CD8-positive, alpha-beta memory T cell (primary cell): ENCODE measurements at places on chromosomes 2 and 18. TPM values are rescaled to one million over a fixed set of nuclear protein-coding genes. Genes with fewer than 3 reads are reported as not detected.

The LTBP1 gene
- total RNA-seq, result not detected

The EIF2AK2 gene
- total RNA-seq, result 39.8 TPM

The SCN2A gene
- not detected for total RNA-seq

The YPEL5 gene
- 35.7 TPM for total RNA-seq

The DSG4 gene
- total RNA-seq, result not detected

The HES6 gene
- 4.7 TPM for total RNA-seq

The ZNF638 gene
- 83.4 TPM for total RNA-seq

The STARD7 gene
- total RNA-seq, result 256 TPM

DNA sequence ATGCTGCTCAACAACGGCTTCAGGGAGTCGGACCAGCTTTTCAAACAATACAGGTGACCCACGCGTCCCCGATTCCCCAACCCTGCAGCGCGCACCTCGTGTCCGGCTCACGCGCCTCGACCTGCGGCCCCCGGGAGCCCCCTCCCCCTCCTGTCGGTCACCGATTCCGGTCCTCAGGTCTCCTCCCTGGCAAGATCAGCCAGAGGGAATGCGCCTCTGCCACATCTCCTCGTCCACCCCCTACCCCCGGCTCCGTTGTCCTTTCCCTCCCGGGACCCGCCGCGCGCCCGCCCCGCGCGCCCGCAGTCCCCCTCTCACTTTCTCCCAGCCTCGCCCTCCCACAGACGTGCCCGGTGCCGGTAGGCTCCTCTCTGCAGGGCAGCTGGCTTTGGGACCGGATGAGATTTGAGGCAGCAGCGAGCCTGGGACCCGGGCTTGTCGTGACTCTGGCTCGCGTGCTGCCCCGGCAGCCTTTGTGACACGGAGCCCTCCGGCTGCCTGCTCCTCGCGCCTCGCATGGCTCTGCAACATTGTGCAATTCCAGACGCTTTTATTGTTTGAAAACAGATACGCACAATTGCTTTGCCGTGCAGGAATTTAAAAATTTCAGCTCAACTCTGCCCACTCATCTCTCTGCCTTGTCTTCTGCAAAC lies 558 bp downstream of the TTC39C start:
- DNase-seq, result peak; percentile 37

GRCh38 chr18:69469444-69469919 lies 68.8 kb downstream of the DOK6 start:
- DNase-seq, result no peak

- DNase-seq, result peak; percentile 61
These were observed 99.1 kb downstream of the ALPK2 start for GRCh38 chr18:58529714-58530354.

- DNase-seq, result no peak
These were observed 175.2 kb upstream of the SPATS2L start for GRCh38 chr2:200131307-200131706.

GRCh38 chr2:177575358-177575757 lies 182.8 kb downstream of the AGPS start:
- DNase-seq, result no peak

DNA sequence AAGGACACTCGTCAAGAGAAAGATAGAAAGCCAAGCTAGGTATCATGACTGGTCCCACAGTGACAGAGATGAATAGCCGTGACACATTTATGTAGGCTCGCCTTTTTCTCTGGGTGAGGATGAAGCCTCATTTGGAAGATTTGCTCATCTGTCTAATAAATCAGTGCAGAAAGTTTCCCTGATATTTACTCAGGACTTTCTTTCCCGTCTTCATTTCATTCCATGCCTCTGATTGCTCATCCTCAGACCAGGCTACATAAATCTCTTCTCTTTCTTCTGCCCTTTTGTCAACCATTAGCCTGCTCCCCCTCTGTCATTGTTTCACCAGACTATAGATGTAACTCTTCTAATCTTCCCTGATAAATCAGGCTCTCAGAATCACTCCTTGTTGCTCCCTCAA lies 361.8 kb upstream of the MEIS1 start:
- no peak for DNase-seq

DNA sequence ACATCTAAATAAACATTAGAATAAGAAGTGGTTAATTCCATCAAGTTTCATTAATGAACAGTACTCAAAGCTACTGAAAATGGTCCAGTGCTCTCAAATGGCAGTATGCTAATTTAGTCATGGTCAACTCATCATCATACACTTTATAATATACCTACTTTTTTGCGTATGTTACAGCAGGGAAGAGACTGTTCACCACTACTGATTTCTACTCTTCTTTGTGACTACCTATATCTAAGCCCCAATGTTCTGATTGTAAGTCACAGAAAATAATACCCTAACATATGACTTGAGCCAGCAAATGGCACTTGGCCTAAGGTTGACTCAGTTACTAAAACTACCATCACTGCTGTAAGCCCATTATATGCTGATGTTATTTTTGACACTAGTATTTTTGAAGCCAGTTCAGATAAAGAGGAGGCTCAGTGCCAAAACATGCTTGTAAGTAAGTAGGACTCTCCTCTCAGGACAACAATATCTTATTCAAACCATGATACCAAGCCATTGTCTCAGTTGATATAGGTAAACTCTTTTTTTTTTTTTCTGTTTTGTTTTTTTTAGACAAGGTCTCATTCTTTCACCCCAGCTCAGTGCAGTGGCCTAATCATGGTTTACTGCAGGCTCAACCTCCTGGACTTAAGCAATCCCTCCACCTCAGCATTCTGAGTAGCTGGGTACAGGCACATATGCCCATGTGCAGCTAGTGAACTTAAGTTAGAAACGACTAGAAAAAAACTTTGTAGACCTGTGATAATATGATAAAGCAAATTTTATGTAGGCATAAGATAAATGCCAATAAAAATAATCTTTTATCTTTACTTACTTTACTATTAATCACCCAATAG lies 266.9 kb downstream of the ZNF385B start:
- DNase-seq, result no peak

GRCh38 chr2:54207666-54208195 lies 48.3 kb downstream of the TSPYL6 start:
- DNase-seq, result no peak

GRCh38 chr2:152864601-152865149 lies 146.3 kb downstream of the ARL6IP6 start:
- no peak for DNase-seq

GRCh38 chr2:123380370-123380935 lies 644.6 kb upstream of the CNTNAP5 start:
- no peak for DNase-seq

- no peak for DNase-seq
These were observed 297.8 kb downstream of the SP3 start for GRCh38 chr2:173667415-173667814.

DNA sequence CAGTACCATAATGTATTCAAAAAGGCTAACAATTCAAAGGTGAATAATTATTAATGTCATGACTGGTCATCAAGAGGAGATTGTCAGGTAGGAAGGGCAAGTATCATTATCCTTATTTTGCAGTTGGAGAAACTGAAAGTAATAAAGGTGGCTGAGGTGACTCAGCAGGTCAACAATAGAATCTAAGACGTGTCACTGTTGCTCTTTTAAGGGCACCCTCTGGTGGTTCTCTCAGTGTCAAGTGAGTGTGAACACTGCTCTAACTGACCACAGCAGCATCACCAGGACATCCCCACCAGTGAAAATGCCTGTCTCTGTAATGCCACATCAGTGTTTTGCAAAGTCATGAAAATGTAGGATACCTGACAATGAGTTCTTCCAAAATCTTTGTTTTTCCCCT lies 69.7 kb downstream of the DCC start:
- DNase-seq, result no peak

- no peak for DNase-seq
These were observed 308.4 kb downstream of the XIRP2 start for GRCh38 chr2:167196461-167197252.

GRCh38 chr18:70256184-70256583 lies 32.7 kb upstream of the SOCS6 start:
- no peak for DNase-seq
